ENCODE measurements at places on chromosomes 12 and 14.
A peak's percentile ranks its signal among the peaks of the same experiment; 100 is the strongest.

- DNase-seq: peak; percentile 62
Observed at GRCh38 chr12:80412343-80412953, 31.6 kb upstream of the PTPRQ start.

GRCh38 chr12:131784909-131785762 is 43.1 kb upstream of the MMP17 start:
- no peak for DNase-seq

DNA sequence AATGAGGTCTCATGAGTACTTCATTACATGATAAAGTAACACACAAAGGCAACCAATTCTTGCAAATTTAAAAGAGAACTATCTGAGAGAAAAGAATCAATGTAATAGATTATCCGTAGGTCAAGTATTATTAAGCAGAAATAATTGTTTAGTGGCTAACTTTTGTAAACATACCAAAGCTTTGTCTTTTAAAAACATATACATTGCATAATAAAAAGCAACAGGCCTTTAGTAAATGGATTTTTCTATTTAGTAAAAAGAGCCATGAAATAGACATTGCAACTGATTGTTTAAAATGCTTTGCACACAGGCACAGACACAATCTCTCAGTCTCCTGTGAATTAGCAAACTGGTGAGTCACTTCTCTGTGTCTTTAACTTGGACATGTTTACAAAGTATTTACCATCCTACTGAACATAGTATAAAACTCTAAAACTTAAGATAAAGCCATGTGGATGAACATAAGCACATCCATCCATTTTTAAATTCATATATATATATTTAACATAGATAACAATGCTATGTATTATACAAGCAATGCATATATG is 518.7 kb upstream of the MGAT4C start:
- no peak for DNase-seq

- DNase-seq: no peak
Observed at GRCh38 chr14:100446572-100446971, 123.4 kb downstream of the SLC25A47 start.

DNA sequence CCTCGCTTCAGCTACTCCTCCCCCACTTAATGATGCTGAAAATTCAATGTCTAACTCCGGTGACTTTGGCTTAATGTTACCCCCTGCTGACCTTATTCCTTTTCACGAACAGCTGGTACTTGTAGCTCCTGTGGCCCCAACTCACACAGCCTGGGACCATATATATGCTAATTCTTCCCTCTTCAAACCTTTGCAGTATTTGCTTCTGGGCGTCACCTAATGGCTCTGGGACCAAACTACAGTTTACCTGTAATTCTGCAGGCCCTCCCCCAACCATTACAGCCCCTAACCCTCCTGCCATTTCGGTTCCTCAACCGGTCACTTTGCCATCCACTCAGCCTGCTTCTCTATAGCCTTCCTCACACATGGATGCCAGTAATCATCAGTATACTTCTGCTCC is 29.6 kb upstream of the C12orf75 start:
- DNase-seq: no peak

GRCh38 chr12:64837427-64837826 is 13.0 kb downstream of the TBC1D30 start:
- no peak for DNase-seq

DNA sequence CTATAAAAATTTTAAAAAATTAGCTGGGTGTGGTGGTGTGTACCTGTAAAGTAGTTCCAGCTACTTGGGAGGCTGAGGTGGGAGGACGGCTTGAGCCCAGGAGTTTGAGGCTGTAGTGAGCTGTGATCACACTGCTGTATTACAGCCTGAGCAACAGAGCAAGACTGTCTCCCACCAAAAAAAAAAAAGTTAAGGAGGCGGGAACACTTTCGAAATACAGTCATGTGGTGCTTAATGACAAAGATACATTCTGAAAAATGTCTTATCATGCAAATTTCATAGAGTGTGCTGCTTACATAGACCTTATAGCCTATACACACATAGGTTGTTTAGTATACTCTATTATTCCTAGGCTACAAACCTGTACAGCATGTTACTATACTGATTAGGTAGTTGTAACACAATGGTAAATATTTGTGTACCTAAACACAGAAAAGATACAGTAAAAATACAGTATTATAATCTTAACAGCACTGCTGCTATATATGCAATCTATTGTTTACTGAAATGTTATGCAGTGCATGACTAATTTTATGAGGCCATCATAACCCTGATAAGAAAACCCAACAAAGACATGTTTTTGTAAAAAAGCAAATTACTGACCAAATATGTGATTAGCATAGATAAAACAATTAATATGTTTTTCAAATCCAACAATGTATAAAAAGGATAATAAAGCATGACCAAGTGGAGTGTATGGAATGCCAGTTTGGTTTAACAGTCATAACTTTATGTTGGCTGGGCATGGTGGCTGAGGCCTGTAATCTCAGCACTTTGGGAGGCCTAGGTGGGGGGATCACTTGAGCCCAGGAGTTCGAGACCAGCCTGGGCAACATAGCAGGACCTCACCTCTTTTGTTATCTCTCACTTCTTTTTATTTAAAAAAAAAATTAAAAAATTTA is 11.4 kb downstream of the EIF2S1 start:
- DNase-seq: no peak

DNA sequence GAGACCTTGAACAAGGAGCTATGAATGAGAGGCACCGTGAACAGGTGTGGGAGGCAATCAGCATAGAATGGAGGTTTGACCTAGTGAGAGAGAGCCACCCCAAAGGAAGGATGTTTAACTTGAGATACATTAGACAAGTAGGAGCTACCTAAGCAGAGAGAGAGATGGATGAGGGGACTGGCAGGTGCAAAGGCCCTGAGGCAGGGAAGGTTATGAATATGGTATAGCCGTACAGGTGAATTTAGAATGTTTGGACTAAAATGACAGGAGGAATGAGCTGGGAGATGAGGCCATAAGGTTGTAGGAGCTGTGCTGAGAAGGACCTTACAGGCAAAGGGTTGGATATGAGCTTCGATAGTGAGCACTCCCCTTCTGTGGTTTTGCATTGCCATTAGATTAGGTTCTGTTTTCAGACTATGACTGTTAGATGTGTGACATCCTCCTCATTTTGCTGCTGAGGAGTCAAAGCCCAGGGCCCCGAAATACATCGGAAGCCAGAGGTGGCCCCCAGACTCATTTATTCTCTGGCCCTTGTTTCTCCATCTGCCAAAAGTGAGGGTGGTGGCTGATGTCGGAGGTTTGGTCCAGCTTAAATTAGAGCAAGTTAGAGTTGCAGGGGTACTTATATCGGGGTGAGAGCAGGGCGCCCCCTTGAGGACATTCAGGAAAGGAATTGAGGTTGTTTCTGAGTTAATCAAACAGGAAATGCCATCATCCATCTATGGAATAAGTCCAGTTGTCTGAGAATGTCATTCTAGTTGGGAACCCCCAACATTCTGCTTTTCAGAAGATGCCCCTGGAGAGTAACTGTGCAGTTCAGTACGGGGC is 29.4 kb downstream of the SLC24A4 start:
- no peak for DNase-seq

GRCh38 chr12:124277394-124278241 is 17.3 kb upstream of the RFLNA start:
- peak; percentile 9 for DNase-seq

DNA sequence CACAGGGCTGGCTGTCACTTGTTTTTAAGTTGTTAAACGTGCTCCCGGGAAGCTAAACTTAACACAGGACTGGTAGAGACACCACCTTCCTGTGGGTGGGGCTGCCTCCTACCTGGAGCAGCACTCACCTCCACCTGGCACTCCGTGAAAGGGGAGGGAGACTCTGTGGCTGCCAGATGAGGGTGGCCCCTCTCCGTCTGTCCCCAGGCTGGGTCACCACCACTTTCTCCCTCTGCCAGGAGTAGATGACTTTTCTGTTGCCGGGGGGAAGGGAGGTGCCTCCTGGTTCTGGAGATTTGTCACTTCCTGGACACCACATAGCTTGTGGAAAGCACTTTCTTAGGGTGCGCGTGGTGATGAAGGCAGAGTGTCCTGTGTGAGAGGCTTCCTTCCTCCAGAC is 81.3 kb downstream of the WDR20 start:
- DNase-seq: no peak

GRCh38 chr14:57390806-57391516 is 575 bp downstream of the NAA30 start:
- no peak for DNase-seq

DNA sequence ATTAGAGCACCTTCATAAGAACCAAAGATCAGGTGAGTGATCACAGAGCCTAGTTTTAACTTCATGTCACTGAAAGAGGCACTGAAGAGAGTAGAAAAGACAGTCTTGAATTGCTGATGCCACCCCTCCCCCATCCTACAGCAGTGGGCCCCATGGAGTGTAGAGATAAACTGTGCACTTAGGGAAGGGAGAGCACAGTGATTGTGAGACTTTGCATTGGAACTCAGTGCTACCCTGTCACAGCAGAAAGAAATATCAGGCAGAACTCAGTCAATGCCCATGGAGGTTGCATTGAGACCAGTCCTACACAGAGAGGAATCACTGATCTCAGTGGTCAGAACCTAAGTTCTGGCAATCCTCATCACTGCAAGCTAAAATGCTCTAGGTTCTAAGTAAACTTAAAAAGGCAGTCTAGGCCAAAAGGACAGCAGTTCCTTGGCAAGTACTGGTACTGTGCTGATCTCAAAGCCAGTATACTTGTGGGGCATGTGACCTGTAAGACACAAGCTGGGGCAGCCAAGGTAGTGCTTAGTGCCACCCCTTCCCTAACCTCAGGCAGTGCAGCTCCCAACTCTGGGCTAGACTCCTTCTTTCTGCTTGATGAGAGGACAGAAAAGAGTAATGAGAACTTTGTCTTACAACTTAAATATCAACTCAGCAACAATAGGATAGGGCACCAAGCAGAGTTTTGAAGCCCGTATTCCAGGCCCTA is 94.1 kb downstream of the FSCB start:
- no peak for DNase-seq

DNA sequence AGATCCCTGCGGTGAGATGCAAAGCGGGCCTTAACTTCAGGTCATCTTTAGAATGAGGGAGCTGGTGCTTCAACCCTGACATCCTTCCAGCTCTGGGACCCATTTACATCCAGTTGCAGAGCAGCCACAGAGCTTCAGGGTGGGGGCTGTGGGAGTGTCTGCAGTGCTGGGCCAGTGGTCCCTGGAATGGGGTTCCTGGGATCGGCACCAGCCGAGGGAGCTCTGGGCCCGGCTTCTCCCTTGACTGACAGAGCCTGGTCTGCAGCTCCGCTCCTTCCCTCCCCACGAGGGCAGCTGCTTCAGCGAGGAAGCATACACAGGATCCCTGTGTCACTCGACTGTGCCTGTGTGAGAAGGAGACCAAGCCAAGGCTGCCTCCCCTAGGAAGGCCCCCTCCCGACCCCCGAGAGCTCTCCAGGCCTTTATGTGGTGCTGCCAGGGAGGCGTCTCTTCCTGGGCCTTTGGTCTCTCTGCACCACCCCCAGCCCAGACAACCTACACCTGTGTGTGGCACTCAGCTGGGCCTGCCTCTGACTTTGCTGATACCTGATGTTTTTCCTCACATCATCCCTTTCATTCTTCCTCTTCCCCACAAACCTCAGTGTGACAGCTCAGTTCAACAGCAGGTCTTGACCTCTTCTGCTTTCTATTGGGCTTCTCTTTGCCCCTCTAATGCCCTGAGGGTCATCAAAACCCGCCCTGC is 48.1 kb upstream of the RIN3 start:
- no peak for DNase-seq

DNA sequence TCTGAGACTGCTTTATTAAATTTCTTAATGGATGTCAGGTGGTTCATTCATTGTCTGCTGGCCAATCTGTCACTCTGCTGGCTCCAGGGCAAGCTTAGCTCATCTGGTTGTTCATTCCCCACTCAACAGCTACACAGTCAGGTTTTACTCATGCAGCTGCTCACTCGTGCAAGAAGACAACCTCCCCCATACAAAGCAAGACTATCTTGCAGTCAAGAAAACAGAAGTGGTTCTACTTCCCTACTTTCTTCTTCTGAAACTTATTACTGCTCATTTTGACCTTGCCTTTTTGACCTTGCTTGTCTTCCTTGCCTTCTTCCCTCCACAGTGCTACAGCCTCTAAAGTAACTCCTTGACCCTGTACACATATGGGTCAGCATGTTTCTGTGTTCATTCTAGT is 277.9 kb downstream of the SSPN start:
- DNase-seq: no peak

- no peak for DNase-seq
Observed at GRCh38 chr12:47078086-47078395, 1.4 kb upstream of the PCED1B start.

- DNase-seq: no peak
Observed at GRCh38 chr12:115639648-115640012, 637.9 kb downstream of the MED13L start.

- DNase-seq: peak; percentile 35
Observed at GRCh38 chr12:31728289-31728916, 418 bp downstream of the AMN1 start.

GRCh38 chr12:108966378-108967151 is 54.3 kb downstream of the SVOP start:
- DNase-seq: no peak

GRCh38 chr12:95674163-95674562 is 116.4 kb downstream of the NTN4 start:
- peak; percentile 83 for DNase-seq

GRCh38 chr12:116529686-116530085 is 29.5 kb upstream of the MAP1LC3B2 start:
- no peak for DNase-seq

DNA sequence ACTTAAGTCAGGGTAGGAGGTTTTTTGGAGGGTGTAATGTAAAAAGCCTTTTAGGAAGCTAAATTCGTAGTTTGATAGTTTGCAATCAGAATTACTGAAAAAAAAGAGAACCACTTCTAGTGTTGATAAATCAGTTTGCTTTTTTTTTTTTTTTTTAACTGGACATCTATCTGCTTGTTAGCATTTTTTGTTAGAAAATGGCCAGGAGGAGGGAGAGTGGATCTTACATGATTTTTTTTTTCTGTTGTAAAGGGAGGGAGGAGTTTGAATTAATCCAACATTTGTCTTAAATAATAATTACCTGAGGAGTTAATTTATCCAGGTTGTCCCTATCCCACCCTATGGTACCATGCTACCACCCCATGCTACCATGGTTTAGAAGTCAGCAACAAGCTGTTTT is 1.2 kb downstream of the FBXO34 start:
- DNase-seq: no peak

DNA sequence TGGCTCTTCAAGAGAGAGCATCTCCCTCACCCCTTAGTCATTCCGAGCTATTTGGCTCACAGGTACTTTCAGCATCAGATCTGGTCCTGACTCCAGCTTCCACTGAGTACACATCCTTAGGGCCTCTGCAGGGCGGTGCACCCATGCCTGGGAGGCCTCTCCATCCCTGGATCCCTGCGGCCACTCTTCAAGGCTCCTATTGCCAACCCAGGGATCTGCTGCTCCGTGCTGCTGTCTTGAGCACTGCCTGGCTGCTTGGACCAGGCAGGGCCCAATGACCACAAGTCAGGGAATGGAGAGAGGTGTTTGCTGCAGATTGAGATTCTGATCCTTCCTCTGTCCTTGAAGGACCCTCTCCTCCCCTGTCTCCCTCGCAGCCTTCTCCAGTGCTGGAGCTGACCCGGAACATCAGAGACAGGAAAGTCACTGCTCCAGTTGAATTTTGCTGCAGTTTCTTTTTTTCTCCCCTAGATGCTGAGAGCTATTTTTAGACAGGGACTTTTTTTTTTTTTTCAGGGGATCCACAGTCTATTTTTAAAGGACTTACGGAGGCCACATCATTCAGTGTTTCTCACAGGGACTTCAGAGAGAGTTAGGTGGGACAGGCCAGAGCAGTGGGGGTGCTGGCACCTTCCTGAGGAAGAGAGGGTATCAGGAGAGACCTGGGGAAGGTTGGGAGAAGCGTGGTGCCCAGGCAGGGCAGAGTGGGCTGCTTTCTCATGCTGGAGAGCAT is 50.1 kb upstream of the KCNA1 start:
- no peak for DNase-seq

Measured in NCI-H345 (cell line).